AG20443 (cell line): ENCODE measurements at places on chromosomes 2 and 18.

- no peak for DNase-seq
Measured at GRCh38 chr2:36058953-36059352, 296.6 kb upstream of the CRIM1 start.

- no peak for DNase-seq
Measured at GRCh38 chr2:160565099-160565845, 71.7 kb upstream of the RBMS1 start.

- no peak for DNase-seq
Measured at GRCh38 chr2:17106418-17106817, 411.8 kb downstream of the RAD51AP2 start.

DNA sequence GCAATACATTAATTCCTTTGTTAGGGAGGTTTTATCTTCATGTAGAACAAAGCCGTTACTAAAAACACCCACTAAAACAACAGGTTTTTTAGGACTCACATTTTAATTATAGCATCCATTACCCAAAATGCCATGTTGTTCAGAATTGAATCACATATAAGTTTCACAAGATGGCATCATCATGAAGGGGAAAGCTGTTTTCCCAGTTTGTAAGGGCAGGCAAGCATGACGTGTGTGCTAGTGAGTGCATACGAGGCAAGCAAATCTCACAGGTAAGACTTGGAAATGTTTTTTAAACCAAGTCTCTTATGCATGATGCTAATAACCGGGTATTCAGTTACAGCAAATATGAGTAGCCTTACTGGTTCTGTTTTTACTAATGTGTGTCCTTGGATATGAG, 111.8 kb upstream of the NFATC1 start:
- DNase-seq: no peak

- DNase-seq: no peak
Measured at GRCh38 chr2:7555260-7555659, 638.0 kb downstream of the RNF144A start.

DNA sequence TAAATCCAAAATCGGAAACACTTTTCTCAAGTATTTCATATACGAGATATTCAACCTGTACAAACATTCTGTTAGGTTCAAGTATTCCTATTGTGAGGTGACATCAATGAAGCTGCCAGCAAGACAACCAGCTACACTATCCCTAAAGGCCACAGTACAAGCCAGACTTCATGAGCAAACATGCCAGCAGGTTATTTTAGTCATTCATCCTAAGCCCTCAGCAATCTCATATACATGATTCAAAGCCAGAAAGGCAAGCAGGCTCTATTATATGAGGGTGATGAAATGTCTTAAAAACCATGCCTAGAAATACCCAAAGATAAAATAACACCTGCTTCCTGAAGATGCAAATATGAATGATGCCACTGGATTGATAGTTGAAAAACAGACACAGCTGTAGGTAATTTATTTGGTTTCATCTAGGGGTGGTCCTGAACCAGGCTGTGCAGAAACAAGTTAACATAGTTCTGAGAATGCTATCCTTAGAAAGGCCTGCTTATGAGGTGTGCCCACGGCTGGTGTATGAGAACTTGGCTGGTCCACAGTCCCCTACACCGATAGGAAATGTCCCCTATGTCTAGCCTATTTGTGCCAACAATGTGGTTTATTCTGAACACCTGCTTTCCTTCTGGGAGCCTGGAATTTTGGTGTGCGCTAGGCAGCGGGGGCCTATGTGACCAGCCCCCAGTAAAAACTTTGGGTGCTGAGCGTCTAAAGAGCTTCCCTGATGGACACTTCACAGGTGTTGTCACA, 48.2 kb upstream of the KIDINS220 start:
- DNase-seq: no peak

- DNase-seq: no peak
Measured at GRCh38 chr18:50674307-50674980, 114.6 kb downstream of the MAPK4 start.

- no peak for DNase-seq
Measured at GRCh38 chr18:53785811-53786210, 438.7 kb downstream of the MBD2 start.

- no peak for DNase-seq
Measured at GRCh38 chr2:46202453-46202852, 94.8 kb upstream of the EPAS1 start.

- no peak for DNase-seq
Measured at GRCh38 chr2:37671816-37672103, 318 bp upstream of the CDC42EP3 start.

GRCh38 chr2:28627722-28628480, 123.7 kb upstream of the PPP1CB start:
- DNase-seq: no peak

GRCh38 chr2:85613717-85614515, 2.0 kb upstream of the C2orf68 start:
- no peak for DNase-seq

GRCh38 chr2:44897406-44897805, 44.1 kb upstream of the SIX3 start:
- DNase-seq: no peak

- DNase-seq: no peak
Measured at GRCh38 chr2:161353543-161353942, 45.3 kb downstream of the PSMD14 start.

DNA sequence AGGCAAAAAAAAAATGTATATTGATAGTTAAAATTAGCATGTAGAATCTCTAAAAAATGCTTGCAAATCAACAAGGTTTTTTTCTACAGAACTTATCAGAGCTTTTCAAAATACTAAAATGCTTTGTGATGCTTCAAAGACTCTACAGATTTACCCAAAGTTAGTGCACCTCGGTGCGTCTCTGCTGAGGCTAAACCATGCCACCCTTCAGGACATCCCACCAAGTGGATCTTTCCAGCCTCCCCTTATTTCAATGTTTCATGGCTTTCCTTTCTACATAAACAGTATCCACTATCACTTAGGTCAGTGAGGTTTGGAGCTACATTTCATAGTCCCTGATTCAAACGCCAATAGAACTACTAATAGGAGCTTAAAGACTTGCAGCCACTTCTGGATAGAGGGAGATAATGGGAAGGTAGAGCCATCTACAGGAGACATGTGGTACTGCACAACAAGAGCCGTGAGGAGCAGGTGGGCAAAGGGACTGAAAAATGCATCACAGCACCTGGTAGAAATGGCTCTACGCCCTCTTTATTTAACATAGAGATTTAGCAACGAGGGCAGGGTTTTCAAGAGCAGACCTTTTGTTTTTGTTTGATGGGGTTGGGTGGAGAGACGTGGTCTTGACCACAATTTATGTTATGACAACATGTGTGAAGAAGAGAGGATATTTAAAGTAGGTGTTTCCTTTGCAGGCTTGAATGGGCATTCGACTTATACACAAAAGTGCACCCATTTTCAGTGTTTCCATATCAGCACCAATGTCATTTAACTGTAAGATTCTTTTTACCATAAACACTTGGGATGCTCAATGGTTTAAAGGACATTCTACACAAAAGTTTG, 56.1 kb upstream of the SLC35G4 start:
- DNase-seq: peak; percentile 76

- peak; percentile 75 for DNase-seq
Measured at GRCh38 chr2:85648619-85649018, 19.4 kb downstream of the SFTPB start.

DNA sequence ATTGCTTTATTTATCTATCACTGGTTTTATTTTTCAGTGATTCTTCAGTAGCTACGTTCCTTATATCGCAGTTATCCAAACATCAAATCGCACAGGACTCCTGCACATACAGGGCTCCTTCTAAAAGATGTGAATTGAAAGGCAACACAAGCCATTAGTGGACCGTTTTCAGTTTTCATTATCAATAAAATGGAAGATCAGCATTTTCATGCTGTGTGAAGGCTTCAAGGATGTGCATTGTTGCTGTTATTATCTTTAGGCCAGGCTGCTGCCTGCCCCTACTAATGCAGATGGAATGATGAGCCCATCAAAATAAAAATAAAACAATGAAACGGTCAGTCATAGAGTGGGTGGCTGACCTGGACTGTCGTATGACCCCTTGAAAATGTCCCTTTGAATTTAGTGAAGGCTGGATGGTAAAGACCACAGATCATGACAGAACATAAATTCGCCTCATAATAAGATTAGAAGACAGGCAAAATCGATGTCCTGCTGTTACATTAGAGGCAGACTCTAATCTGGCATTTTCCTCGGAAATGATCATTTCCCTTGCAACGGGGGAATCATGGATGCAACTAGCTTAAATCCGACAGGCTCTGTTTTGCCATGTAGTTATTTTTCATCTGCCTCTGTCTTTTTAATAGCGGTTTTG, 32.9 kb downstream of the ITGB6 start:
- DNase-seq: no peak

- peak; percentile 85 for DNase-seq
Measured at GRCh38 chr2:65024149-65024829, 31.9 kb upstream of the CEP68 start.

- DNase-seq: no peak
Measured at GRCh38 chr2:204827701-204828590, 282.7 kb downstream of the PARD3B start.

GRCh38 chr2:68000170-68000825, 62.5 kb downstream of the C1D start:
- DNase-seq: no peak

- DNase-seq: no peak
Measured at GRCh38 chr2:128439031-128439790, 120.5 kb upstream of the HS6ST1 start.

DNA sequence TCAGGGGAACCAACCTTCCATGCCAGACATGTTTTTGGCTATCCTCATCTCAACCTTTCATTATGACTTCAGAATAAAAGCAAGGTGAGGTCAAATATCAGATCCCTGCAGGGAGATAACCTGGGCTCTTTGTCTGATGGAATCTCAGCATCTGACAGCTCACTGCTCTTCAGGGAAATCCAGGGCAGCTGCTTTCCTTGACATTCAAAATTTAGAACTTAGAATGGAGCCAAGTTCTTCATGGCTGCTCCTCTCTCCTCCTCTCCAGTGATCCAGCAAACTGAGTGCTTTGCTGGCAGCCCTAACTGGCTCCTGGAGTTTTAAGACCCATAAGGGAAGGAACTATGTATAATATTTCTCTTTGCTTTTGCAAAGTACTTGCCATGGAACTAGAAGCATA, 716.3 kb downstream of the TSN start:
- no peak for DNase-seq

GRCh38 chr2:31414601-31415241, at the start of gene XDH:
XDH (minus strand) TSS chr2:31414742; CDS start chr2:31414666, 76 bp downstream.
- no peak for DNase-seq

DNA sequence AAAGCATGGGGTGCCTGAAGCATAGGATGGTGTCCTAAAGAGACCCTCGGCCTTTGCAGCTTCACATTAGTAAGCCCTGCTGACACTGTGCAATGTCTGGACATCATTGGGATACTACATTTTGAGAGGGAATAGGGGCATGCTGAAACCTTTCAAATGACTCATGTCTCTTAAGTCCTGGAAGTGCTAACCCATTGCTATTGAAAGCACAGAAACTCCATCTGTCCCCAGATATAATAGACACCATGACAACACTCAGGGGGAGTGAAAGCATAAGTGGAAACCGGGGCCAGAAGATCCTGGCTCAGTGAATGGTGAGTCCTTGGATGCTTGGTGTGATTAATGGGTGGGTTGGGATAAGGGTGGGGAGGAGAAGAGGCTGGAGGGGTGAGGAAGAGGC, 595.5 kb upstream of the ID2 start:
- no peak for DNase-seq

DNA sequence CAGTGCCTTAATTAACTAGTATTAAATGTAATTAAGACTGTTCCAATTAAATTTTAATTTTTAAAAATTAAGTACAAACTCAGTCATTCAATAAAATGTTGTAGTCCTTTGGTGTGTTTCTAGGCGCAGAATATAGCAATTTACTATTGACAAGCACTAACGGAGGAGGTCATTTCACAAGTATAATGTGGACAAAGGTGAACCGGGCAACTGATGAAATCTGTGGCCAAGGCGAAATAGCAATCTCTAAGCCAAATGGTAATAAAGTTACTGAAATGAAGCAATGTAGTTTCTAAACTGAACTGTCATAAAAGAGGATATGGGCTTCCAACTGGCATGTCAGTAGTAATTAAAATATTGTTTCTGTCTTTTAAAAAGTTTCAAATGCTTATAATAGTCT, 27.5 kb downstream of the FIGN start:
- no peak for DNase-seq

DNA sequence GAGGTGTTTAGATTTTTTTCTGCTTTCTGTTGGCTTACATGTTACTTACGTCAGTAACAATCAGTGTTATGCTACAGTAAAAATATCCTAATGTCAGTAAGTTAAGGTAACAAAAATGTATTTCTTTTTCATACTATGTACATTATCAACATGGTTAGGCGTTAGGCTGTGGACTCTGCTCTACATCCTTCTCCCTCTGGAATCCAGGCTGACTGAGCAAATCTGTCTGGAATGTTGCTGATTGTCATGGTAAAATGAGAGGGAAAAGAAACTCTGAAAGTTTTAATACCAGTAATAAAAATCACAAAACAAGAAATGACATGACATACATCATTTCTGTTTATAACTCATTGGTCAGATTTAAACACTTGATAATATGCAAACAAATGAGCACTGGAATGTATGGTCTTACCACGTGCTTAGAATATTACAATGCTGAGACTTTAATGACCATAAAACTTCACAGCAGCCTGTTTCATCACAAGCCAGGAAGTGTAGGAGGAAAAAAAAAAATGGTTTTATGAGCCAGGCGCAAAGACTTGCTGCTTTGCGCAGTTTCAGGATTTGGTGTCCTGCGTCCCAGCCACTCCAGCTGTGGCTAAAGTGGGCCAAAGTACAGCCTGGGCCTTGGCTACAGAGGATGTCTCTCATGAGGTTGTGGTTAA, 252.4 kb downstream of the FSIP2 start:
- no peak for DNase-seq

GRCh38 chr2:159124441-159124911, 156.0 kb downstream of the TANC1 start:
- DNase-seq: peak; percentile 78

DNA sequence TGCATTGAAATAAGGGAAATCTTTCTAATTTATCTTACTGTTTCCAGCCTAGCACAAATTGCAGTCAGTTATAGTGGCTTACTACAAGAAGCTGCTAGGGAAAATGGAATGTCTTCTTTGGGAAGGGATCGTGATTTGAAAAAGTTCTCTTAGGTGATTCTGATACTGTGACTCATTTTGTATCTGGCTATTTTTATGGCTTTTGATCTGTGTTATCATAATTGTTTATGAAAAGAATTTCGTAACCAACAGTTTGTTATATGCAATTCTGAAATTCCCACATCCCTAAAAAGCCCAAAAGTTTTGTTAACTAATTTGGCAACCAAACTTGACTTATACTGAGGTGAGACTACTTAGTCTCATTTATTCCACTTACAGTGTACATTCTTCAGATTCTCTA, 12.4 kb downstream of the PTPN4 start:
- DNase-seq: no peak
